ENCODE measurements at places on chromosomes 5 and 9. TPM values are rescaled to one million over a fixed set of nuclear protein-coding genes. Genes with fewer than 3 reads are reported as not detected.

DNA sequence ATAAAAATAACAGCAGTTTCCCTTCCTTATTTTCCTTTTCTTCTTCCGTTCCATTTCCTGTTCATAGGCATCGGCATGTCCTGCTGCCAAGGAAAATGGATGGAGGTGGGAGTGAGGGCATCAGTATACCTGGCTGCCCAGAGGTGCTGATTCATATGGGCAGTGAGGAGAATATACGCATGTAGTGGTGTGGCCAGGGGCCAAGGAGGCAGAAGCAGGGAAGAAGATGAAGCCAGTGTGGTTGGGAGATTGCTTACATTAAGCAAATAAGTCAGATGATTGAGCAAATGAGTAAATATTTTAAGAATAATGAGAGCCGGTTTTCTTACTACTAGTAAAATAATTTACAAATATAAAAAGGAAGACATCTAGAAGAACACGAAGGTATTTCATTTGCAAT, 344.9 kb upstream of the PAPPA start:
- H3K27me3 ChIP-seq = no peaks in the 10 kb centered on the region
- no peaks in the 10 kb centered on the region for H3K4me1 ChIP-seq
- H3K36me3 ChIP-seq = no peaks in the 10 kb centered on the region

GRCh38 chr9:35112257-35113020, 3.2 kb downstream of the ATOSB start:
- H3K4me3 ChIP-seq = no peak overlapping the region
- peaks cover 48% of the 10 kb centered on the region for H3K4me1 ChIP-seq
- H3K27me3 ChIP-seq = no peaks in the 10 kb centered on the region
- H3K36me3 ChIP-seq = peaks cover 5% of the 10 kb centered on the region

DNA sequence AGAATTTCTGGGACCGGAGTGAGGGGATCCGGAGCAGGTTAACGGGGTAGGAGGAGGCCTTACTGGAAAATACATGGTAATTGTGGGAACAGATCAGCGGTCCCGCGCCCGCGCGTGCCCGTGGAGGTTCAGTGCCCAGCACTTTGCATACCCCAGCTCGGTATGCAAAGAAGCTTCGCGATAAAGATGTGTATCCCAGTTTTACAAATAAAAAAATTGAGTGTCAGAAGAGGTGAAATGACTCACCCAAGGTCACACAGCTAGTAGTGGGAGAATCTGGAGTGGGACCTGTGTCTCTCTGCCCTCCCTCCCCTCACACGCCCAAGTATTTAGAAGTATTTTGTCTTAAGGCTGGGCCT, 967 bp downstream of the NEURL1B start:
- H3K27me3 ChIP-seq = no peaks in the 10 kb centered on the region
- peak overlapping the region; percentile 79 for H3K27ac ChIP-seq
- peaks cover 6% of the 10 kb centered on the region for H3K4me1 ChIP-seq
- peaks cover 4% of the 10 kb centered on the region for H3K36me3 ChIP-seq
- peak; percentile 41 for DNase-seq

DNA sequence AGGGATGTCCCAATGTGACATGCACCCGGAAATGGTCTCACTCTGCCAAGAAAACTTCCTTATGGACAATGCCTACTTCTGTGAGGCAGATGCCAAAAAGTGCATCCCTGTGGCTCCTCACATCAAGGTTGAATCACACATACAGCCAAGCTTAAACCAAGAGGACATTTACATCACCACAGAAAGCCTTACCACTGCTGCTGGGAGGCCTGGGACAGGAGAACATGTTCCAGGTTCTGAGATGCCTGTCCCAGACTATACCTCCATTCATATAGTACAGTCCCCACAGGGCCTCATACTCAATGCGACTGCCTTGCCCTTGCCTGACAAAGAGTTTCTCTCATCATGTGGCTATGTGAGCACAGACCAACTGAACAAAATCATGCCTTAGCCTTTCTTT, 37.6 kb upstream of the CCDC152 start:
- no peak for DNase-seq
- H3K27ac ChIP-seq = no peak overlapping the region
- H3K4me1 ChIP-seq = no peaks in the 10 kb centered on the region
- no peak overlapping the region for H3K4me3 ChIP-seq
- no peaks in the 10 kb centered on the region for H3K27me3 ChIP-seq

DNA sequence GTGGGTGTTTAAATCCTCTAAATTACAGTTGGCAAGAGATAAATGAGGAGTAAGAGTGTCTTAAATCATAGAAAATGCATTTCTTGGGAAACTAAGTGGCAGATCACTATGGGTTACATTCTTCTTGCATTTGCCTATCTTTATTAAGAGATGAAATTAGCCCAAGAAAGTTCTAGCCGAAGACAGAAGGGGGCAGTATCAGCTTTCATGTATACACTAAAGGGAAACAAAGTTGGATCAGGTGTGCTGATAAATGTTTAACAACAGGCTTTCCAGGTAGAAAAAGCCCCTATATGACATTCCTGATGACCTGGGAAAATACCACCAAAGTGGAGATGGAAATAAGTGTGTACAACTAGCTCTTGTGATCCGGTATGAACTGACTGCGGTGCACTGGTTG, 81.9 kb upstream of the TLR4 start:
- H3K36me3 ChIP-seq = no peaks in the 10 kb centered on the region
- H3K4me1 ChIP-seq = no peaks in the 10 kb centered on the region
- H3K27ac ChIP-seq = no peak overlapping the region
- DNase-seq = no peak

GRCh38 chr5:179530069-179530998, 20.0 kb upstream of the RUFY1 start:
- H3K27me3 ChIP-seq = no peaks in the 10 kb centered on the region
- H3K4me1 ChIP-seq = no peaks in the 10 kb centered on the region

DNA sequence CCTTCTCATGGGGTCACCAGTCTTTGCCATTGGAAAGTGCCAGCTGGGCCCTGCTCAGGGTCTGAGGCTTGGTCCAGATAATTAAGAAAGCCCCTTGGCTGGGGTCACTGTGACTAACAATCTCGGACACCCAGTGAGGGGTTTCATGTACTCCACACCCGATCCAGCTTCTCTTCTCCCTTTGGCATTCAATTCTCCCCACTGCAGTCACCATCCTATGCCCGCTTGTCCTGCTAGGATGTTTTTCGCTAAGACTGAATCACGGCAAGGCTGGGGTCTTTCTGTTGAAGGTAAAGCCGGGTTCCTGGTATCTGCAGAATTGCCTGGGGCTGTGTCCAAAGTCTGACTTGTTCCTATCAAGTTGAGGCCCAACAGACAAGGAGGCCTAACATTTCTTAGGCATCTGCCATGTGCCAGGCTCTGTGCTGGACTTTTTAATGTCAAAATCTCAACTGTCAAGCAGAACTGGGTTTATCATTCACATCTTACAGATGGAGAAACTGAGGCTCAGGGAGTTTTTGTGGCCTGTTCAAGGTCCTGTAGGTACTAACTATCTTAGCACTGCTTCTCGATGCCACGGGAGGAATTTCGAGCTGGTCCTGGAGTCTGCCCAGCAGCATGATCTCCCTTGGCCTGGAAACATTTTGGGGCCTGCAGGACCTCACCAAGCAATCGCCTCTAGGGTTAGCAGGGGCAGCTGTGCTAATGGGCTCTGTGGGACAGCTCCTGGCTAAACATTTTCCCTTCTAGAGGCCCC, 142.0 kb upstream of the ALDH1B1 start:
- DNase-seq = no peak
- H3K4me3 ChIP-seq = no peak overlapping the region
- H3K4me1 ChIP-seq = no peaks in the 10 kb centered on the region
- H3K36me3 ChIP-seq = no peaks in the 10 kb centered on the region
- no peaks in the 10 kb centered on the region for H3K27me3 ChIP-seq

DNA sequence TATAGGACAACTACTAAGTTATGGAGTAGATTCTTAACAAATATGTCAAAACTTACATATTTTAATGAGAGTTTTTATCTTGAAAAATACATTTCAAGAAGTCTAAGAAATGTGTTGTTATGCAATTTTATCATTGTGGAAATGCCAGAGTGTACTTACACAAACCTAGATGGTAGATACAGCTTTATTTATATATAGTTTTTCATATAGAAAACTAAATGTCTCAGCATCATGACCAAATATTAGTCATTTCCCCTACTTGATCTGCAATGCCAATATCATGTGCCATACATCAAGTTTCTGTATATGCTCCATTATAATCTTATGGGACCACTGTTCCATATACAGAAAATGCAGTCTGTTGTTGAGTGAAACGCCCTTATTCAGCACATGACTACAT, 28.7 kb downstream of the CAST start:
- no peaks in the 10 kb centered on the region for H3K36me3 ChIP-seq
- no peak overlapping the region for H3K27ac ChIP-seq
- H3K4me3 ChIP-seq = no peak overlapping the region
- no peak for DNase-seq
- H3K4me1 ChIP-seq = no peaks in the 10 kb centered on the region

DNA sequence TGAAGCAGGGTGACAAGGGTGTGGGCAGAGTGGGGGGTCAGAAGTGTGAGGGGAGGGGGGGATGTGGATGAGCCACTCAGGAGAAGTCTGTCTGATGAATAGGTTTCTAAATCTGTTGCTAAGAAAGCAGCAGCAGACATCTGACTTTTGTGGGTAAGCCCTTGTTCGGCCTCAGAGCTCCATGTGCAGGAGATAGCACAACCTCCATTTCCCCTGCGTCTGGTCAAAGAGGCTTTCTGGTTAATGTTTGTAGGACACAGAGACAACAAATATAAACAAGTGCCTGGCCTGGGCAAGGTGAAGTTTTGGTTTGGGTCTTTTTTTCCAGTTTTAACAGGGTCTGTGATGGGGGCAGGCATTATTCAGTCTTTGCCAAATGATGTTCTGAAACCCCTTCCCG, 57.0 kb upstream of the GNE start:
- peaks cover 17% of the 10 kb centered on the region for H3K4me1 ChIP-seq
- H3K4me3 ChIP-seq = no peak overlapping the region
- no peak overlapping the region for H3K27ac ChIP-seq
- no peak for DNase-seq

DNA sequence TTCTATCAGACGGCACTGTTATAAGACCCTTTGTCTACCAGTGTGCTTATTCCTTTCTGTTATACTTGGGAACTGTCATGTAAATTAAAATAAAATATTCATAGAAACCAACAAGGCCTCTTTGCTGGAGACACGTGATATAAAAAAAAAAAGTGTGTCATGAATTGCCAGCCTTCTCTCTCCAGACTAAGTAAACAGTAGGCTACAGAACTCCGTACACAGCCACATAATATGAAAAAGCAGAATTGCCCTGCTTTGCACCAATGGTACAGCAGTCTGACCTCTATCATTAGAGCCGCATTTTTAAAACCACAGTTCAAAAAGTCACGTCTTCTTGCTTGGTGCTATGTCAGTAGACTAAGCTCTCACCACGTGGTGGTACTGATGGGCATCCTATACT, 231.3 kb downstream of the SEMA5A start:
- no peak for DNase-seq
- no peak overlapping the region for H3K4me3 ChIP-seq

DNA sequence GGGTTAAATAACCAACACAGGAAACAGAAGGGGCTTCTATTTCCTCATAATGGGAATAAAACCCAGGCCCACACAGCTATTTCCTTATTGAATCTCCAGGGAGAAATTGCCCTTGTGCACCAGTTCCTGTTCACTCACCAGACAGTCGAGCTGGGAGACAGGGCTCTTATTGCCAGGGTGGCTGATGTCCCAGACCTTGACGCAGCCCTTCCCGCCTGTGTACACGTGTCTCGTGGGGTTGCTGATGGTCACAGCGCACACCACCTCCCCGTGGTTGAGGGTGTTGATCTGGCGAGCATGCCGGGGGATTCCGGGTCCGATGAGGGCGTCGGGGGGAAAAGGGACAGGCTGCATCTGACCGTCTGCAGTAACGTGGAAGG, 96.5 kb downstream of the TLE1 start:
- DNase-seq = no peak
- no peaks in the 10 kb centered on the region for H3K27me3 ChIP-seq

DNA sequence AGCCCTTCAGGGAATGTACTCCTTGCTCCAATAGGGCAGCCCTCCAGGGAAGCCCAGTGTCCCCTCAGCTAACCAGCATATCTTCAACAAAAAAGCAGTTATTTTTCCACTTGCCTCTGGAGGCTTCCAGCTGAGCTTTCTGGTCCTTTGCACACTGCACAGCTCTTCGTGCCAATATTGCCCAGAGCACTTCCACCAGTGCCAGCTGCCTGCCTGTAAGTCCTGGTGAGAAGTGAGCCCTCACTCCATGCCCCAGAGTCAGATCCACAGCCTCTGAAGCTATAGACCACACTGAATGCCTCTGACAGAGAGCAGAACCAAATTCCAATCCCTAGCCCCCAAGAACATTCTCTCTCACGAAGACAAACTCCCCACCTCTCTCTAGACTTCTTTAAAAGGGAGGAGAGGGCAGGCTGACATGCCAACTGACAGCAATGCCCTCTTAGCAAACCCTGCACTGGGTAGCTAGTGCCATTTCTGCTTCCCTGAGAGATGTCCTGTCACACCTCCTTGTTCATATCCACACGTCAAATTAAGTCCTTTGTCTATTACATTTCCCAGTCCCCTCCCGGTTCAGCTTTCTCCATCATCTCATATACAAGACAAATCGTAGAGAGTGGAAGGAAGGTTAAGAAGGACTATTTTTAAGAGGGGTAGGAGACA, 12.7 kb upstream of the HEXB start:
- no peaks in the 10 kb centered on the region for H3K27me3 ChIP-seq
- no peak overlapping the region for H3K27ac ChIP-seq
- DNase-seq = no peak

GRCh38 chr9:114366334-114367128, 21.3 kb downstream of the AKNA start:
- H3K27me3 ChIP-seq = no peaks in the 10 kb centered on the region
- peak; percentile 51 for DNase-seq
- no peaks in the 10 kb centered on the region for H3K36me3 ChIP-seq
- H3K27ac ChIP-seq = no peak overlapping the region

DNA sequence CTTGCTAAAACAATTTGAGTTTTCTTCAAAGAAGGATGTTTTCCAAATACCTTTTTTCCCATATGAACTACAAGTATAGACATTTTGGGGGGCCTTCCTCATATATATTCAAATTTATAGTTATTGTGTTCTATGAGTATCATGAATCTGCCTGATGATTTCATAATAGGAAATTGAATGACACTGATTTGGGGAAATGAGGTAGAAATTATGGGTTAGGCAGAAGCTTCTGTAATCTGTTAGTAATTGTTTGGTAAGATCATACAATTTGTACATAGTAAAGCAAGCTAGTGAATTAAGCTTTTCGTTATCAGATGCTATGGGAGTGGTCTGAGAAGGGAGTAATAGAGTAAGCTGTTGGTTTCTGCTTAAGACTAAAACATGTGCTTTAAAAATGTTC, 98.0 kb downstream of the TRIO start:
- no peaks in the 10 kb centered on the region for H3K36me3 ChIP-seq
- H3K27me3 ChIP-seq = no peaks in the 10 kb centered on the region
- no peak for DNase-seq
- H3K4me3 ChIP-seq = no peak overlapping the region

SYK gene
- 22.3 TPM for total RNA-seq

GPX3 gene
- total RNA-seq = 586 TPM

ARID3C gene
- not detected for total RNA-seq

OR2V1 gene
- total RNA-seq = not detected

TAF11L10 gene
- total RNA-seq = not detected

IDNK gene
- 5.7 TPM for total RNA-seq

COL23A1 gene
- total RNA-seq = 4.4 TPM

KLF4 gene
- 61.0 TPM for total RNA-seq

MYOT gene
- total RNA-seq = 0.61 TPM
